ENCODE measurements at places on chromosomes 2 and 18.

DNA sequence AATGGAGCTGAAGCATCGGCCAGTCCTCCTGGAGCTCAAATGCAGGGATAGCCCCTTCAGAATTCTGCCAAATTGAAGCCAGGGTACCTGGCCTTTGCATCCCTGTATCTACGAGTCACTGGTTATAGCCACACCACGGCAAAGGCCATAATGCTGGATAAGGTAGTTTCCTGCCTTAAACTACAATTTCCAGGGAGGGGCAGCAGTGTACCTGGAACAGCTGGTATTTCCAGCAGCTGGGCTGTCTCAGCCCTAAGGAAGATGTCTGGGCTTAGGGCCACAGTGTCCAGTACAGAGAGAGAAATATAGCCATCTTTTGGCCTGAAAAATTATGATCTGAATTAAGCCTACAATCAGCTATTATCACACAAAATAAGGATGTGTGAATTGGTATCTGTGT is 180.3 kb downstream of the GCA start:
- DNase-seq, result no peak

GRCh38 chr2:235605312-235606003 is 111.6 kb downstream of the AGAP1 start:
- DNase-seq, result no peak

- DNase-seq, result no peak
Observed at GRCh38 chr18:52979892-52980291, 639.9 kb downstream of the DCC start.

- no peak for DNase-seq
Observed at GRCh38 chr2:8133363-8133762, 548.5 kb upstream of the ID2 start.

- no peak for DNase-seq
Observed at GRCh38 chr2:26595146-26595545, 46.0 kb downstream of the CIB4 start.

DNA sequence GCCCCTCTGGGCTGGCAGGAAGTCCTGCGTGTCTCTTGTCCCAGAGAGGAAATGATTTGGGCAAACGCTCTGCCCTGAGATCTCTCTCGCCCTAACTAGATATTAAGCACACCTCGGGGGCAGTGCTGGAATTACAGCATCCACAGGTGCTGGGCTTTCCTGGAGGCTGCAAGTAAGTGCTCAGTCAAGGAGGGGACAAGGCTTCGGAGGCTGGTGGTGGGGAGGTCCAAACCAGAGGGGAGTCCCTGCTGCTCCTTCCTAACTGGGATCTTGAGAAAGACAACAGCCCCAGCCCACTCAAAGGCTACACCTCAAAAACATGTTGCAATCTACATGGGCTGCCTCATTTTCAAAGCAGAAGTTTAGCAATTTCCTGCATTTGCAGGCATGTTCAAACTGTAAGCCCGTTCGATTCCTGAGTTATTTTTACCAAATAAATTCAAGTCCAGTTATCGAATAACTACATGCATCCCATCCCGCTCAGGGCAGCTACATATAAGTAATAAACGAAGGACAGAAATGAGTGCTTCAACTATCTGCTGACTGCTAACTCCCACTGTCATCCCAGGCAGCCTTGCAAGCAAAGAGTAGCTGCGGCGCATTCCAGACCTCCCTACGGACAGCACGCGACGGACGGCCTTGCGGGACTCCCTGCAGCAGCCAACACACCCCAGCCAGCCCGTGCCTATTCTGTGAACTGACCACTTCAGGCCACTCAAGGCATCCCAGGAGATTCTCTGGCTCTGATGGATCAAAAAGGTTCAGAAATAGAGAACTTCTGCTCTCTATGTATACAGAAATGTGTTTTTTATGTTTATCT is 27.5 kb downstream of the ZNF516 start:
- no peak for DNase-seq

- DNase-seq, result no peak
Observed at GRCh38 chr2:196077821-196078220, 9.2 kb upstream of the DNAH7 start.

GRCh38 chr2:22826703-22827102 is 558.3 kb upstream of the KLHL29 start:
- no peak for DNase-seq

Measured in GM10248 (cell line).